ENCODE measurements at places on chromosomes 12 and 14. TPM values are rescaled to one million over a fixed set of nuclear protein-coding genes. Genes with fewer than 3 reads are reported as not detected.

Gene EML5
- polyA plus RNA-seq, result 2.9 TPM

Gene PRH2
- polyA plus RNA-seq, result 0.32 TPM

Gene CMA1
- 0.16 TPM for polyA plus RNA-seq

Gene NGB
- not detected for polyA plus RNA-seq

Gene EFS
- 30.5 TPM for polyA plus RNA-seq
